Ureter (tissue), 1 donor: ENCODE measurements at places on chromosomes 2 and 18.

DNA sequence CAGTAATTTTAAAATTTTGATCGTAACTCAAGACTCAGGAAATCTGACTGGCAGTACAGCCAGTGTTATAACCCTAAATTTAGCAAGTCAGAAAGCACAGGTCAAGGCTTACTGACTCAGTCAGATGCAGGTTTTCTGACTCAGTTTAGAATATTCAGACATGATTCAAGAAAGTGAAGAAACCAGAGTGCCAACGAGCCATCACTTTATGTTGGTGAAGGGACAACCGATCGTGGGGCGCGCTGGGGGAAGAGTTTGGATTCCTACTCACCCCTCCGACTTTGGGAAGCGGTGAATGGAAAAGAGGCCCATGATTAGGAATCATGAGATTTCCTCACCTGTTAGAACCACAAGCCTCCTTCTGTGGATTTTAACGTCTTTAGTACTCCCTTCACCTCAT lies 998 bp downstream of the RNF149 start:
- DNase-seq: no peak

DNA sequence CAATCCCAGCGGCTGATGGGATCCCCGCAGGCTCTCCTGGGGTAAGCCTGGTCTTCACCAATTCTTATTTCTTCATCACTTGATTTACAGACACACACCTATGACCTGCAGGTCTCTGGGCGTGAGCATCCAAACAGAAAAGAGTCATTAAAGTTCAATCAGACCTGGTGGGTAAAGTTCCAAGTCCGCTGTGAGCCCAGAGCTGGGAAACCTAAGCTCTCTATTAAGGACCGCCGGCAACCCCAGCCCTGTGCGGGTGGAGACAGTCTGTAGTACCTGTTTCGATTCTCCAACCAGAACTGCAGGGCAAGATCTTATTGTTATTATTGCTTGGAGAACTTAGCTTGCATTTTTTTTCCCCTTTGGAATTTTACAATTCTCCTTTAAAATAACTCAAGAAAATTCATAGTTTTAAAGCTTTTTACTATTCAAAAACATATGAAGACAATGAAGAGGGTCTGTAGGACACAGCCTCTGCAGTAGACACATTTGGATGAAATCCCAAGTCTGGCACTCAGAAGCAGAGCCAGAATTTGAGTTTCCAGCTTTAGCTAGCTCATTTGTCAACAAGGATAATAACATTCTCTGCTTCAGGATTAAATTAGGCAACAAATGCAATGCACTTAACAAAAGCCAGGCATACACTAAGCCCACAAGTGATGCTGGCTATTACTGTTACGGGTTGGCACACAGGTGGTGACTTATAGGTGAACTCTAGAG lies 376.4 kb downstream of the INSIG2 start:
- no peak for DNase-seq

DNA sequence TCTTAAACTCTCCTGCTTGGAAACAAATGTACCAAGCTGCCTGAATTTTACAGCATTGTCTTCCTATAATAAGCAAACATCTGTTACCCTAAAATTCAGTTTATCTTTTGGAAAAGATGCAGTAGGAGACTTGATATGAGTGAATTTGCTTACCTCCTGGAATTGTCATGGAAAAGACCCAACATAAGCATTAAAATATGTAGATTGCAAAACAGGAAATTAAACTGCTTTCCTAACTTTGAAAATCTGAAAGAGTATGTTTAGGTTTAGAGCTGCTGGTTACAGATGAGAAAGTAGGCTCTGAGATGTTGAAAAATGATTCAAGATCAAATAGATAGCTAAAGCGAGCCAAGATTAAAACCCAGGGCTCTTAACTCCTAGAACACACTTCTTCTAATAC lies 316.5 kb downstream of the SOX11 start:
- DNase-seq: no peak

GRCh38 chr18:71505526-71505925 lies 1038.6 kb downstream of the CBLN2 start:
- DNase-seq: no peak

GRCh38 chr2:73821669-73822068 lies 7.1 kb upstream of the STAMBP start:
- no peak for DNase-seq

DNA sequence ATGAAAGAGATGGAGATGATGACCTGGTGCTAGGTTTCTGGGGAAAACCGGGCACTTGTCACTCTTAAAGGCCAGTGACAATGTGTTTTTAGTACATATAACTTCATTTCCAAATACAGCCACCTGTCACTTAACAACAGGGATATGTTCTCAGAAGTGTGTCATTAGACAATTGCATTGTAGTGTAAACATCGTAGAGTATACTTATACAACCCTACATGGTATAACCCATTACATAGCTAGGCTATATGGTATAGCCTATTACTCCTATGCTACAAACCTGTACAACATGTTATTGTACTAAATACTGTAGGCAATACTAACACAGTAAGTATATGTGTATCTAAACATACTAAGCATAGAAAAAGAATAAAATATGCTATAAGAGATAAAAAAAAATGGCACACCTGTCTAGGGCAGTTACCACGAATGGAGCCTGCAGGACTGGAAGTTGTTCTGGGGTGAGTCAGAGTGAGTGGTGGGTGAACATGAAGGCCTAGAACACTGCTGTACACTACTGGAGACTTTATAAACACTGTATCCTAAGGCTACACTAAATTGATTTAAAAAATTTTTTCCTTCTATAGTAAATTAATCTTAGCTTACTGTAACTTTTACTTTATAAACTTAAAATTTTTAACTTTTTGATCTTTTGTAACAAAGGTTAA lies 123.2 kb downstream of the THADA start:
- DNase-seq: no peak
